ENCODE measurements at places on chromosomes 11 and 22.
A peak's percentile ranks its signal among the peaks of the same experiment; 100 is the strongest.

DNA sequence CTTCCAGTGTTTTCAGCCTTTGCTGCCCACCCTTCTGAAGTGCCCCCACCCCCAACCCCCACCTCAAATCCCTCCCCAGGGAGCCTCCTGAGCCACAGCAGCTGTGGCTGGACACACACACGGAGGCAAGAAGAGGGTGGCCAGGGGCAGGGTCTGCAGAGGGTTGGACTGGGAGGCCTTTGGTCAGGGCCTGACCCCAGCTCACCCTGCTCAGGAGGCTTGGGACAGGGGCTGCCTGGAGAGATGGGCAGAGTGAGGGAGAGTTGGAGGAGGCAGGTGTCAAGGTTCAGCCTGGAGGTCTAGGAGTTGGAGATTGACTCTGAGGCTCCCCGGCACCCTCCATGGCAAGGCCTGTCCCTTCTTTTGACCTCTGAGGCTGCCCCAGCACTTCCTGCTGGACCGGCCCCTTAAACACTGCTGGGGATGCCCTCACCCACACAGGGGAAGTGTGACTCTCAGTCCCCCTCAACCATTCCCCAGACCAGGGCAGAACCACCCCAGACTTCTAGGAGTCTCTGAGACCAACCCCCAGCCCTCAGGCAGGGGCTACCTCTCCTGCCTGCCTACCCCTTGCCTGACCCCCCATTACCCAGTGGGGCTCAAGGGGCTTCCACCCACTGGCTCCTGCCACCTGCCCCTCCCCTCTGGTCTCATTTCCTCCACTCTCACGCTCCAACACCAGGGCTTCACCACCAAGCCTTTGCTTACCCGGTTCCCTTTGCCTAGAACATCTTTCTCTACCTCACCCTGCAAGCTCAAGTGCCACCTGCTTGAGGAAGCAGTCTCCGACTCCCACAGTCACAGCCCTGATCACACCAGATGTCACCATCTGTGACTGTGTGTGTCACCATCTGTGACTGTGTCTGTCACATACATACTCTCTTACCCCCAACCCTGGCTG, 8.6 kb downstream of the ARAP1 start:
- DNase-seq = peak; percentile 87

- DNase-seq = peak; percentile 87
These were observed 32.7 kb upstream of the ACCSL start for GRCh38 chr11:44014968-44015623.

DNA sequence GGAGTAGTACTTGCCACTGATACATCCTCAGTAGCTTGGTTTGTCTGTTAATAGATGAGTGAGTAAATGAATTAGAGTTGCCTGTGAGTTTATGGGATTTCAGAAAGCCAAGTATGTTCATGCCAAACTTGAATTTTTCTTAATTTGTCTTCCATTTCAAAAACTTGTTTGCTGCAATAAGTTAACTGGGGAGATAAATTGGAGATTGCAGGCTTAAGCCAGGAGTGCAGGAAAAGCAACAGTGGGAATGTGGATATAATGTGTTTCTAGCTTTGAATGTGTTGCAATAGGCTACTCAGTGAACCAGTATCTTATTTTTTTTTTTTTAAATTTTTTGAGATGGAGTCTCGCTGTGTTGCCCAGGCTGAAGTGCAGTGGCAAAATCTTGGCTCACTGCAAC, 8.2 kb downstream of the OSBP2 start:
- DNase-seq = no peak

DNA sequence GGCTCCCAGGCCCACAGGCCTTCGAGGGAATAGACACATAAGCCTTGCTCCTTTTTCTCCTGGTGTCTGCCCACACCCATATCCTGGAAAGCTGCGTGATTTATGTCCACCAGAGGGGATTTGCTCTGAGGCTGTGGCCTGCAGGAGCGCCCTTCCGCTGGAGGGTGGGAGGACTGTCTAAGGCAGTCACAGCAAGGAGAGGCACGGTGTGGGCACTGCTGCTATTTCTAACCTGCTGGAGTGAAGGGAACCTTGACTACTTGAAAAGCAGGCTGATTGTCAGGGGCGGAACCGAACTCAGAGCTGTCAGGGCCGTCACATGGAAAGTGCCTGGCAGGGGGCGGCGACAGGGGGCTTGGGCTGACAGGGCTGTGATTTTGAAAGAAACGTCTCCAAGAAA, 3.7 kb downstream of the UPB1 start:
- DNase-seq = no peak

DNA sequence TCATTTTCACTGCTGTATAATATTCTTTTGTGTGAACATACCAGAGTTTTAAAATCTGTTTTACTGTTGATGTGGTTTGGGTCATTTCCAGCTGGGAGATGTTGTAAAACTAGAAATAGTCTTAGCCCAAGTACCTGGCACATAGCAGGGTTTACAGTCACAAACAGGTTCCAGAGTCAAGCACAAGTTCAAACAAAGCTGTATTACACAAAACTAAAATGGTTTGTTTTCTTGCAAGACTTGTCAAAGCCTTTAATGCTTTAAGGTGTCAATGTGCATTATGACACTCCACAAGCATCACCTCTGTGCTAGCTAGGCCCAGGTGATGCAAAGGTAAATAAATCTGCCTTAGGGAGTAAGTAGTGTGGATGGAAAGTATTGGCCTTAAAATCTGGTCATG, 379.1 kb downstream of the MN1 start:
- DNase-seq = no peak

DNA sequence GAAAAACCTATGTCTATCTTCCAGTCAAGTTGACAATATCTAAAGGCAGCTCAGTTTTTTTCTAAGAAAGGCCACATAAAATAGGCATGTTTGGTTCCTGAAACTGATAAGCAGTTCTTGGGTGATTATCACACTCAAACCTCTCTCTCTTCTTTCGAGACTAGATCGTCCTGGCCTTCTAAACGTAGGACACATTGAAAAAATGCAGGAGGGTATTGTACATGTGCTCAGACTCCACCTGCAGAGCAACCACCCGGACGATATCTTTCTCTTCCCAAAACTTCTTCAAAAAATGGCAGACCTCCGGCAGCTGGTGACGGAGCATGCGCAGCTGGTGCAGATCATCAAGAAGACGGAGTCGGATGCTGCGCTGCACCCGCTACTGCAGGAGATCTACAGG, 15.1 kb downstream of the CDPF1 start:
- DNase-seq = no peak

GRCh38 chr11:110759972-110760381, 47.7 kb upstream of the ARHGAP20 start:
- no peak for DNase-seq
